ENCODE measurements at places on chromosomes 6 and 20.

DNA sequence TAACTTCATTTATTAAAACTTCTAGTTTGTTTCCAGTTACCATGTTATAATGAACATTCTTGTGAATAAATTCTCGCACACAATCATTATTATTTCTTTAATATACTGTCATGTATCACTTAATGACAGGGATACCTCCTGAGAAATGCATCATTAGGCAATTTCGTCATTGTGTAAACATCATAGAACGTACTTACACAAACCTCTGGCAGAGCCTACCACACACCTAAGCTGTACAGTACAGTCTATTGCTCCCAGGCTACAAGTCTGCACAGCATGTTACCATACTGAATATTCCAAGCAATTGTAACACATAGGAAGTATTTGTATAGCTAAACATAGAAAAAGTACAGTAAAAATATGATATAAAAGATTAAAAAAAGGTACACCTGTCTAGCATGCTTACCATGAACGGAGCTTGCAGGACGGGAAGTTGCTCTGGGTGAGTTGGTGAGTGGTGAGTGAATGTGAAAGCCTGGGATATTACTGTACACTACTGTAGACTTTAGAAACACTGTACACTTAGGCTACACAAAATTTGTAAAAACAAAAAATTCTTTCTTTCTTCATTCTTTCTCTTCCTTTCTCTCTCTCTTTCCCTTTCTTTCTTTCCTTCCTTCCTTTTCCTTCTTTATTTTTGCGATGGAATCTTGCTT is 268.2 kb upstream of the SOX4 start:
- no peak for DNase-seq

- DNase-seq, result no peak
Observed at GRCh38 chr6:137709424-137710236, 157.4 kb upstream of the TNFAIP3 start.

DNA sequence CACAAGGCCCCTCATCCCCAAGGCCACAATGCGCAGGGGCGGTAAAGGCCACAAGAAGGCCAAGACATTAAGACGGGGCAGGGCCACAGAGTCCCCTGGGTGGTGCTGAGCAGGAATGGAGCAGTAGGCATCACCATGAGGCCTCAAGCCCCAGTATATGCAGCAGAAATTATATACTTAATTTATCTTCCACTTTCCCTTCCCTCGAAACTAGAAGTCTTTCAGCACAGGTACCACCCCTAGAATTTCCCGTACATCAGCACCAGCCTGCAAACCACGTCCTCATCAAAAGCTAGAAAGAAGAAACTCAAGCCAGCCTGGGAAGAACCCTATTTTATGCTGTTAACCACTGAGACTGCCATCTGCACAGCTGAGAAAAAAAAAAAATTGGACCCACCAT is 89.4 kb downstream of the PLG start:
- DNase-seq, result no peak

DNA sequence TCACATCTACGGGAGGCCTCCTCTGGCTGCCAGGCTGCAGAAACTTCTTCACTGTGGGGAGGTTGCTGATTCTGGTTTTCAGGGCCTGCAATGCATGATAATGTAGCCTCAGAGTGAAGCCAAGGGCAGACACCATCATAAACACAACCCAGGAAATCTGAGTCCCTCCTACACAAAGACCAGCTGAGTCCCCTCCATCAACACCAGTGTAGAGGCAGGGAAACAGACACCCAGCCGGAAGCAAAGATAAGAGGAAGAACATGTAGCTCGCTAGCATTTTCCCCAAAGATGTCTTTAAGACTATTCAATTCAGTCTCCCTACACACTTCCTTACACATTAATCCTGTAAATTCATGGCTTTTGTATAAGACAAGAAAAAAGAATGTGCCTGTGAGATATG is 23.6 kb downstream of the GSTA2 start:
- no peak for DNase-seq

GRCh38 chr6:33764036-33764435 is 17.3 kb upstream of the IP6K3 start:
- no peak for DNase-seq

DNA sequence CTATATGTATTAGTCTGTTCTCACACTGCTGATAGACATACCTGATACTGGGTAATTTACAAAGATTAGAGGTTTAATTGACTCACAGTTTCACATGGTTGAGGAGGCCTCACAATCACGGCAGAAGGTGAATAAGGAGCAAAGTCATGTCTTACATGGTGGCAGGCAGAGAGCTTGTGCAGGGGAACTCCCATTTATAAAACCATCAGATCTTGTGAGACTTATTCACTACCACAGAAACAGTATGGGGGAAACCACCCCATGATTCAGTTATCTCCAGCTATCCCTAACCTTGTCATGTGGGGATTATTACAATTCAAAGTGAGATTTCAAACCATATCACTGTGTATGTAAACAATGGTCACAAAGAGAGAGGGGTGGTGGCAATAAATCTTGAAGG is 6.6 kb downstream of the CST8 start:
- peak; percentile 3 for DNase-seq

GRCh38 chr6:13063300-13063918 is 264.9 kb downstream of the TBC1D7 start:
- DNase-seq, result no peak

- no peak for DNase-seq
Observed at GRCh38 chr20:63530788-63531160, 6.4 kb downstream of the PTK6 start.

DNA sequence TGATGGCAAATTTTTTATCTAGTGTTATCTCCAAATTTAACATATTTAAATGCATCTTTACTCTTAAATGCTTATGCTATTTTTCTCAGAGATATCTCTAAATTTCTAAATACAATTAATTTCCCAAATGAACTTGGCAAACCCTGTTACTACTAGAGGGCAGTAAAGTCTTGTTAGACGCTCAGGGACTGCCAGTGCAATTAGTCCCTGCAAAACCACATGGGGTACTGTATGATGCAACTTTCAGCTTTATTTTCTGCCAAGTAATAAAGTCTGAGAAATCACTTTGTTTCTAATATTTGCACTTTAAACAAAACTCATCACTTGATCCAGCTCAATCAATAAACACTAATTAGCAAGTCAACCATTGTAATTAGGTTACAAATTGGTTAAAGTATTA is 76.0 kb upstream of the ADGRB3 start:
- DNase-seq, result no peak

DNA sequence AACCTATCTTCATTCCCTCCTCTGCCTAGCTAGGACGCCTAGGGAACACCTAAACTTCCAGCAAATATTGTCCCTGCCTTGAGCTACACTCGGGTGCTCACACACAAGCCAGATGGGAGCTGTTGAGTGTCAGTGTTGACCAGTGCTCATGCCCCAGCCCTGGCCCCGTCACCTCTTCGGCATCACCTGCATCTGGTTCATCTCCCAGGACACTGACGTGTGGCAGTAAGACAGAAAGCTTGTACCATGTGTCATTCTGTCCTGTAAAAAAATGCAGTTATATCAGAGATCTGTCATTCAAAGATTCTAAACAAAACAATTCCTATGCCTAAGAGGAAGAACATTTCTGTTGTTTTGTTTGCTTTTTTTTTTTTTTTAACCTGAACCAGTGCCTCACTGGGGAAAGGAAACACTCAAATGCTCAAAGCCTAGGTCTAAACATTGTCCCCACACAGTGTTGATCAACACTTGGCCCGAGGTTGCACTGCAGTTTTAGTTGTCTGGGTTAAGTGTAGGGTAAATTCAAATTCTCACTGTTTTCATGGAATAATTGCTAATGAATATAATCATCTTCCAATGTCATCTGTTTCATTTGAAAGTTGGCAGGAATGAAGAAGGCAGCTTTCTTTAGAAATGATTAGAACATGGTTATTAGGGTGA is 102.7 kb upstream of the SASH1 start:
- no peak for DNase-seq

DNA sequence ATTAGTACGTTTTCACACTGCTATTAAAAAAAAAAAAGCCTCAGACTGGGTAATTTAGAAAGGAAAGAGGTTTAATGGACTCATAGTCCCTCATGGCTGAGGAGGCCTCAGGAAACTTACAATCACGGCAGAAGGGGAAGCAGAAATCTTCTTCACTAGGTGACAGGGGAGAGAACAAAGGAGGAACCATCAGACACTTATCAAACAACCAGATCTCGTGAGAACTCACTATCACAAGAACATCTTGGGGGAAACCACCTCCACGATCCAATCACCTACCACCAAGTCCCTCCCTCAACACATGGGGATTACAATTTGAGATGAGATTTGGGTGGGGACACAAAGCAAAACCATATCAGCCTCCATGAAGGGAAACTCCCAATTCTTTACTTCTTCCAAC is 85.2 kb upstream of the MAFB start:
- DNase-seq, result no peak

GRCh38 chr6:4367643-4368042 is 232.3 kb upstream of the ECI2 start:
- DNase-seq, result no peak

DNA sequence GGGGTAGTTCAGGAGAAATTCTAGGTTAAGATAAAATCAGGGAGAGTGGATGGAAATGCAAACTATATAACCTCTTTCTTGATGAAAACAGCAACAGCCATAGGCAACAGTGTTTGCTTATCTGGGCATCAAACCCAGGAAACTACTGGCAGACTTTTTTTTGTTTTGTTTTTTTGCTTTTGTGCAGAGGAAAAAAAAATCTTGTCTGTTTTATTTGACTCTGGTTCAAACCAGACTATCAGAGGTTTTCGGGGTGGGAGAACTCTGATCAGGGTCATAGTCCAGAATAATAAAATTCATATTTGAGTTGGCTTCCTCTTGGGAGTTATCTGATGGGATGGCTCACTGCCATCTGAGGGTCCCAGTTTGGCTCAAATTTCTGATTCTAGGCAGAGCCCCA is 88.8 kb upstream of the ZNFX1 start:
- no peak for DNase-seq

GRCh38 chr6:116200619-116201249 is 53.1 kb downstream of the TSPYL4 start:
- no peak for DNase-seq

DNA sequence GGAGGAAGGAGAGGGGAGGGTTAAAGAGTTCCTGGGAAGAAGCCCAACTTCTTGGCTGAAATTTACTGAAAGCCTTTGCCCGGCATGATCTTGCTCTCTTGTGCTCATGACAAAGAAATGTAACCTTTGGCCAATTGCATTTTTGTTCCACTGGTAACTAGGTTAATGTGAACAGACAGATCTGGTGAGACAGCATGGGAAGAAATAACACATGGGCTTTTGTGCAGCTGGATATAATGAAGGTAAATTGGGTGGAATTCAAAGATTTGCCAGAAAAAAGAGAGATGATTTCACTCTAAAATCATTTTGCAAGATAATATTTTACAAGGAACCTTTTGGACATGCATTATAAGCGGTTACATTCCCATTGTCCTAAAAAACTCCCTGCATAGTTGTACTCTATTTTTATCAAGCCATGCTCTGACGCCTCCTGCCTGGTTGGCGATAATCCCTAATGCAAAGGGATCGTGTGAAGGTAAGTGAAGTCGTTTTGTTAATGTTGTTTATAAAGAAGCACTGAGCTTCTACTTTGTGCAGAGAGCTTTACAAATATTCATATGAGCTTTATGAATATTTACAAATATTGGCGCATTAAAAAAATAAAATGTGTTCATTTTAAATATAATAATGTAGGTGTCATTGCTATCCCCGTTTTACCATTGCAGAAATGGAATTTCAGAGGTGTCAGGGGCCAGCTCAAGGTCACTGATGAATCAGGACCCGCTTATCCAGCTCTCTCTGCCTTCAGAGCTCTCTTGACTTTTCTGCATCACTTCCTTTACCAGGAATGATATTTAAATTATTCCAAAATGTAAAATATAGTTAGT is 161.3 kb upstream of the AGPAT4 start:
- DNase-seq, result no peak

GRCh38 chr6:163991321-163991720 is 576.8 kb downstream of the QKI start:
- DNase-seq, result no peak

GRCh38 chr6:27205375-27206278 is 41.9 kb upstream of the PRSS16 start:
- DNase-seq, result peak; percentile 36

GRCh38 chr20:21509597-21510371 is 4.1 kb downstream of the NKX2-2 start:
- DNase-seq, result no peak

GRCh38 chr6:93218096-93218495 is 201.3 kb downstream of the EPHA7 start:
- DNase-seq, result no peak

- no peak for DNase-seq
Observed at GRCh38 chr6:34906826-34907225, 17.8 kb downstream of the ANKS1A start.

- no peak for DNase-seq
Observed at GRCh38 chr20:63130658-63131577, 85.0 kb downstream of the YTHDF1 start.

GRCh38 chr20:16498526-16499253 is 74.6 kb downstream of the KIF16B start:
- no peak for DNase-seq

DNA sequence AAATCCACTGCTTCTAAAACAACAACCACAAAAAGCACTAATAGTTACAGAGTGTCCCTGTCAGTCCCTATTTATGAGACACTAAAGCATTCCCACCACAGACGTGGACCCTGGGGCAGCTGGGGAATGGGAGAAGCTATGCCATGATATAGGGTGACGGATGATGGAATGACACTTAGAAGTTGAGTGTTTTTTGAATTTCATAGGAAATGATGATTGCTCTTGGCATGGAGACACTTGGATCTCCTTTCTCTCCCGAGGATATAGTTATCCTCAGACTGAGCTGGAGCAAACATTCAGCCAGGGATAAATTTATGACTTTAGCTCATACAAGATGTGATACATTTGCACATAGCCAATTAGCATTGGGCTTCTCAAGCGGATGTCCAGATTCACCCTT is 151.2 kb downstream of the EDN3 start:
- DNase-seq, result no peak

GRCh38 chr20:10388597-10388996 is 45.4 kb downstream of the MKKS start:
- DNase-seq, result no peak

GRCh38 chr6:12147557-12148316 is 135.6 kb downstream of the HIVEP1 start:
- no peak for DNase-seq

DNA sequence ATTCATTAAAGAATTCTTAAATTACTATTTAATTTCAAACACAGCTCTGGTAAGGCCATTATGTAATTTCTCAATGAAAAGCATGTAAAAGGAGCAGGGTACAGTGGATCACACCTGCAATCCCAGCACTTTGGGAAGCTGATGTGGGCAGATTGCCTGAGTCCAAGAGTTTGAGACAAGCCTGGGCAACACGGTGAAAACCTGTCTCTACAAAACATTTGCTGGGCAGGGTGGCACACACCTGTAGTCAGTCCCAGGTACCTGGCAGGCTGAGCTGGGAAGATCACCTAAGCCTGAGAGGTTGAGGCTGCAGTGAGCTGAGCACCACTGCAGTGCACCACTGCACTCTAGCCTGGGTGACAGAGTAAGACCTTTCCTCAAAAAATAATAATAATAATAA is 37.4 kb downstream of the MDN1 start:
- no peak for DNase-seq

All from activated T-cell treated with anti-CD3 and anti-CD28 coated beads for 24 hours (primary cell).